Ureter (tissue), 1 donor: ENCODE measurements at places on chromosomes 5 and 9. TPM values are rescaled to one million over a fixed set of nuclear protein-coding genes. Genes with fewer than 3 reads are reported as not detected.

DNA sequence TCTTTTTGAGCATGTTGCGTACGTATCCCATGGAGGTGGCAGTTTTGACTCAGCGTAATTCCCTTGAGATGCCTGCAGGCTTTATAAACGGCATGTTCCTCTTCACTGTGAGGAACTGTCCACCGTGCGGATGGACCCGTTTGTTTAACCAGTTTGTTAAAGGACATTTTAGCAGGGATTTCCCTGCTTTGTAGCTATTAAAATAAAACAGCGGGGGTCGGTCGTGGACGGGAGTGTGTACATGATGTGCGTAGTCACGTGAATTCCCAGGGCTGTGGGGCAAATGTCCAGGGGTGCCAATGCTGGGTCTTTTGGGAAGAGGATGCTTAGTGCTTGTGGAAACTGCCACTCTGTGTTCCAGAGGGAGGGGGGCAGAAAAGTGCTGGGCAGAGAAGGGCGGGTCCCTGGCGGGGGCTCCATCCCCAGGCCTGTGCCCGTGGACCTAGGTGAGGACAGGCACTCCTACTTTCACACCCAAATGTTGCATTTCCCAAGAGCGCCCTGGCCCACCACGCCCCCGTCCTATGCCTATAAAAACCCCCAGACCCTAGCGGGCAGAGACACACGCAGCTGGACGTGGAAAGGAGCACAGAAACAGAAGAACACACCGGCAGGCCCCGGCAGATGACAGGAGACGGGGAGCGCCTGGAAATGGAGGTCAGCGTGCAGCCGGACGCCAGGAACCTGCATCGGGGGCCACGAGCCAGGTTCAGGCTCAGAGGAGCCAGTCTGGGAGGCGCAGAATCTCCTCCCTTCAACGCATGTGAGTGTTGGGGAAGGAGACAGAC is 4.0 kb upstream of the TERT start:
- DNase-seq, result no peak

DNA sequence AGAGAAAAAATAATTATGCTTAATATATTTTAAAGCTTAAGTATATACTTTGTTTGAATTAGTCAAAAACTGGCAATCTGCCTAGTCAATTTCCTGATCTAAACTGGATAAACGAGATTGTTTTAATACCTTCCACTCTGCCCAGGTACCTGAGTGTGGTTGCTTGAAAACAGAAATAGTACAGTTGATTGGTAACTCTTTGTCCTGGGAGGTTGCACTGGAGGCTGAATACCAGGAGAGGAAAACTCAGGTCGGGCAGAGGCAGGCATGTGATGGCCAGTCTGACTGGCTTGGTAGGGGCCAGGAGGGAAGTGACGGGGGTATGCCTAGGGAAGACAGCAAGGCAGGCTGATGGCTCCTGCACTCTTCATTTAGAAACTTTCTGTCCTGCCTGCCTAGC is 80.2 kb downstream of the PIK3R1 start:
- no peak for DNase-seq

DNA sequence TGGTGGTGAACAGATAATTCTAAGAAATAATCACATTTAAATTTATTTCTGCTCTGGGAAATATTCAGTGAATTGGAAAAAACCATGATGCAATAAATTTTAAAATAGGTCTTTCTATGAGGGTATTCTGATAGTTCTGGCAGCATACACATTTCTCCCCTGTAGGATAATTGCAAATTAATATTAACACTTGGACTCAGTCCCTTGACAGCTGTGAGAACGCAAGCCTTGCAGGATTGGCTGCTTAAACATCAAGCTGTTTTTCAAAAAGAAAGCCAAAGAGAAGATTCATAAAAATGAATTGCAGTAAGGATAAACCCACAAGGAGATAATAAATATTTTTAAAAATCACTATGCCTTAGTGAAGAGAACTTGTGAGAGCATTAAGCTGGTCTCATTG is 180.0 kb downstream of the MTRR start:
- DNase-seq, result no peak

DNA sequence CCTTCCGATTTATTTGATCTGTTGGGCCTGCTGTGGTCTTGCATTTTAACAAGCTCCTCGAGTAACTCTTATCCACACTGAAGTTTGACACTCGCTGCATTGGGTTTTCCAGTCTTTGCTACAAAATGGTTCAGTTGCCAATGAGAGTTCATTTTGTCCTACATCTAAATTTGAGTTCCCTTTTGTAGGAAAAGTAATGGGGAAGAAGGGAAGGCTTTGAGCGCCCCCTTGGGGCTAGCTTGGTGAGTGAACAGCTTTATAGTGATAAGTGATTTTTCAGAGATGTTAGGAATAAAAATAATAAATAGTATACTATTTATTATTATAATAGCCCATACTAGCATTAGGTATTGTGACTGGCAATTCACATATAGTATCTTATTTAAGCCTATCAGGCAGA is 89.9 kb upstream of the GNAQ start:
- DNase-seq, result peak; percentile 65

GRCh38 chr9:125816321-125816720 is 69.1 kb downstream of the PBX3 start:
- DNase-seq, result no peak

- no peak for DNase-seq
These were observed 124.4 kb downstream of the PLK2 start for GRCh38 chr5:58335518-58335917.

Gene TOMM5
- total RNA-seq, result 72.7 TPM

DNA sequence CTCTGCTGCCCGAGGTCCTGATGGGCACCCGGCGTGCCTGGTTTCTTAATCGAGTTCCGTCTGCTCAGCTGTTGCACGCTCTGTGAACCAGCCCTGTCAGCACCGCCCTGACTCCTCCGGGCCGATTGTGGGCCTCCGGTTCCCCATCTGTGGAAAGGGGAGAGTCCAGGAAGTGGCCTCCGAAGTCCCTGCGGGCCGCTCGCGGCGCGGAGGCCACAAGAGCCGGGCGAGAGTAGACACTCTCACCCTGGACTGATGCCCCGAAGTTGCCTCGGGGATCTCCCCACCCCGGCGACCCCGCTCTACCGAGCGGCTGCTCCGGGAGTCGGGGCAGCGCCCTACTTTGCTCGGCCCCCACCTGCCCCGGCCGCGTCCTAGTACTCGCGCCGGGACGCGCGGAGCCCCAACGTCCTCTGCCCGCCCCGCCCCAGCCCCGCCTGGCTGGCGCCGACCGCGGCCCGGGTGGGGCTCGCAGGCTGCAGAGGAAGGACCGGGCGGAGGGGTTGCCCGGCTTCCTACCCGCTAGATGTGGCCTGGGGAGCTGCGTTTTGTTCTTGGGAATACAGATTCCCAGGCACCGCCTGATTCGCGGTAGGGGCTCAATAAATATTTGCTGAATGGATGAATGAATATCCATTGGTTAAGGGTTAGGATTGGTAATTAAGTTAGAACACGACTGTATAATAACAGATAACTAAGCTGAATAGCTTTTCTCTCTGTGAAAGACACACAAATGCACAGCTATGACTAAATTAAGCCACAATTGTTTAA is 935 bp upstream of the ZNF367 start:
- DNase-seq, result peak; percentile 61

Gene MARCOL
- not detected for total RNA-seq

Gene VLDLR
- 21.8 TPM for total RNA-seq
